ENCODE measurements at places on chromosomes 3 and 15. TPM values are rescaled to one million over a fixed set of nuclear protein-coding genes. Genes with fewer than 3 reads are reported as not detected.

Gene VEPH1
- total RNA-seq = 1.1 TPM

DNA sequence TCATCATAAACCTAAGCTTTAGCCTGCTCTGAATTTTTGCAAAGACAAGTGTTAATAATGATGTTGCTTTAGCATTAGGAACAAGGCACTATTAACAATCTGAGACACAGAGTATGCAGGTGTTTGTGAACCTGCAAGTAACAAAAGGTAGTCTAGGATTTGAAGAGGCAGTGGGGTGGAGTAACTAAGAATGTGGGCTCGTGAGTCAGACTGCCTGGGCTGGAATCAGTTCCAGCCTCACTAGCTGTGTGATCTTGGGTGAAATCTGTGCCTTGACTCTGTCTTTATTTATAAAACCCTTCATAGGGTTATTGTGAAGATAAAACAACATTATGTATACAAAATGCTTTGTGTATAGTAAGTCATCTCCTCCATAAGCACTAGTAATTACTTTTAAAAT lies 610.6 kb upstream of the CFAP20DC start:
- H3K27ac ChIP-seq = no peak overlapping the region
- no peak for DNase-seq
- no peaks in the 10 kb centered on the region for H3K36me3 ChIP-seq
- no peaks in the 10 kb centered on the region for H3K27me3 ChIP-seq

DNA sequence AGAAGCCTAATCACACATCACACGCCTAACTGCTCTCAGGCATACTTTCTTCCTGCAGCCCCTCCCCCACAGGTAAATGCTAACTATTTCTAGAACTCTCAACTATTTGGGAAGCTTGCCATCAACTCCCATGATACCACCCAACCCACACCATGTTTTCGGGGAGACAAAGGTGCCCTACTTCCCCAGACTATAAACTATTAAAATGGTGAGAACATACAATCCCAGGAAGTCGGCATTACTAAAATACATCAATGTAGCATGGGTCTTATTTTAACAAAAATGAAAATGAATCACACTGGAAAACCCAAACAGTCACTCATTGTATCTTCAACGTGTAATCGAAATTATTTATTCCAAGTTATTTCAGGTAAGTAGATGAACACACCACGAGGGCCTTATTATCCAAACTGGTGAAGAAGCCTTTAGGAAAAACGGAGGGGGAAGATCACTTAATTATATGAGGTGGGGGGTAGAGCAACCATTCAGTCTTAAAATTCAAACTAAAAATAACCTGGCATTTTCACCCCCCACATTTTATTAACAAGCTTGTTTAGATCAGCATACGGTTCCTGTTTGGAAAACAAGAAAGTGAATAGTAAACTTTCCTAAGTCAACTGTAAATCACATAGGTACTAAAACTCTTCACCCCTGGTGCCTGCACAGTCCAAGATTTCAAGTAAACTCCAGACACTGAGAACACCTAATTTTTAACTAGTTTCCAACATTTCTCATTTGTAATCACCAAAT lies 1.9 kb downstream of the TBL1XR1 start:
- H3K27me3 ChIP-seq = no peaks in the 10 kb centered on the region
- no peak overlapping the region for H3K27ac ChIP-seq
- peaks cover 3% of the 10 kb centered on the region for H3K4me1 ChIP-seq
- H3K4me3 ChIP-seq = peak overlapping the region; percentile 78

Gene CBLB
- total RNA-seq = 49.2 TPM

Gene ADAMTS9
- total RNA-seq = 38.6 TPM

Gene ZNF80
- total RNA-seq = not detected

DNA sequence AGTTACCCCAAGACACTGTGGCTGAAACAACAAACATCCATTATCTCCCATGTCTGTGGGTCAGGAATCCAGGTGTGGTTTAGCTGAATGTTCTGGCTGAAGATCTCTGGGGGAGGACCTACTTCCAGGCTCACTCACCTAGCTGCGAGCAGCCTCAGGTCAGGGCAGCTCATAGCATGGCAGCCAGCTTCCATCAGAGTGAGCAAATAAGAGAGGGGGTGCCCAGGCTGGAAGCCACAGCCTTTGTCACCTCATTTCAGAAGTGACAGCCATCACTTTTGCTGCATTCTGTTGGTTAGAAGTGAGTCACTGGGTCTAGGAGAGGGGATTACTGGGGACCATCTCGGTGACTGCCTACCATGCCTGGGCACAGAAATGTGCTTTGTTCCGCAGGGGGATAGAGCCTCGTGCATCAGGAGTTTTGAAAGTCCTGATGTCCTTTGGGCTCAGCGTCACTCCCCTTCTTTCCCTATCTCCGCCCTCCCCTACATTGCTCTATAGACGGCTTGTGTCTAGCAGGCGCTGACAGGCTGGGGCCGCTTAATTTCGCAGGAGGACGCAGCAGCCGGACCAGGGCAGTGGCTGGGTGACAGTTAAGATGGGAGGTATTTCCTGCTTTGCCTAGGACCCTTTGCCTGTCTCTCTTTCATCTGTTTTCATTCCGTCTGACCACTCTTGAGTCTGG lies 25.4 kb downstream of the TGM4 start:
- no peak for DNase-seq
- no peaks in the 10 kb centered on the region for H3K36me3 ChIP-seq
- H3K27ac ChIP-seq = no peak overlapping the region
- no peak overlapping the region for H3K4me3 ChIP-seq
- no peaks in the 10 kb centered on the region for H3K4me1 ChIP-seq

DNA sequence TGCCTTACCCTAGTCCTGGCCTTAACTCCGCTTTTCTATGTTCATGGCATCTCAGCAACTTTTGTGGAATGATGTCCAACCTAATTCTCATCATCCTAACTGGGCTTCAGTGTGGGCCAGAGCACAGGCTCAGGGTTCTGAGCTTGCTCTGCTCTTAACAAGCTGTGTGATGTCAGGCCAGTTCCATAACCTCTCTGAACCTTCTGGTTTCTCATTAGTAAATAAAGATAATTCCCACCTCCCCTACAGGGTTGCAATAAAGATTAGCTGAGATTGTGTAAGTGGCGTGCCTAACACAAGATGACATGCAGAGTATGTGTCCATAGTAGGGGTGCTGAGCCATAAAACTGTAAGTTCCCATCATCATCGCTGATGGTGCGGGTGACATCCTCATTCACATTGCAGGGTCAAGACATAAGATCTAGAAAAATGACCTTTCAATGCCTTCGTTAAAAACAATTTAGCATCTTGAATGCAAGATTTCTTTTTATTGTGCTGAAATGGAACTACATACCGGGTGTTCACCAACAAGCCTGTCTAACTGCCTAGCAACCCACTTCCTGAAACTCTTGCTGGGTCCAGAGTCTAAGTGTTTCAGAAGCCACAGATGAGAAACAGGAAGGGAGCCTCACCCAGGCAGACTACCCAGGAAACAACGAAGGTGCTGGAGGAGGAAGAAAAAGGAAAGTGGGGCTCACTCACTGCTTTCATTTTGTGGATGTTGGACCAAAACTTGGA lies 36.2 kb downstream of the CDCP1 start:
- H3K36me3 ChIP-seq = no peaks in the 10 kb centered on the region
- H3K27ac ChIP-seq = no peak overlapping the region
- no peaks in the 10 kb centered on the region for H3K27me3 ChIP-seq
- no peaks in the 10 kb centered on the region for H3K4me1 ChIP-seq
- H3K4me3 ChIP-seq = no peak overlapping the region
- no peak for DNase-seq

Gene CCRL2
- total RNA-seq = not detected

DNA sequence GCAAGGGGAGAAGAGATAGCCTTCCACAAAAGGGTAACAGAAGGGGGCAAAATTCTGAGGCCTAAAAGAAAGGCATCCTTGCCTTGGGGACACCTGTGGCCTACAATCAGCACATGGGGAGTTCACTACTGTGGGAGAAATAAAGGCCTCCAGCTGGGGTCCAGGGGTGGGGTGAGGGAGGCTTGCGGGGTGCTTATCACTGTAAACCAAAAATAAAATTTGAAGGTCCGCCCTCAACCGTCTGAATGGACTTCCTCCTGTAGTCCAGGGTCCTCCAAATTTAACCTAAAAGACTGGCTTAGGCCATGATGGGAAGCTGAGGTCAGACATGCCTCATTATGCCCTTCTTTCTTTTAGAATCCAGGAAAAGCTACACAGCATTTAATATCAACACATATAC lies 2.1 kb upstream of the POLR2M start:
- H3K27ac ChIP-seq = no peak overlapping the region
- no peak overlapping the region for H3K4me3 ChIP-seq
- no peaks in the 10 kb centered on the region for H3K27me3 ChIP-seq
- H3K4me1 ChIP-seq = peaks cover 6% of the 10 kb centered on the region
- H3K36me3 ChIP-seq = no peaks in the 10 kb centered on the region

Gene CSK
- 14.1 TPM for total RNA-seq

Gene GOLGA8S
- not detected for total RNA-seq

DNA sequence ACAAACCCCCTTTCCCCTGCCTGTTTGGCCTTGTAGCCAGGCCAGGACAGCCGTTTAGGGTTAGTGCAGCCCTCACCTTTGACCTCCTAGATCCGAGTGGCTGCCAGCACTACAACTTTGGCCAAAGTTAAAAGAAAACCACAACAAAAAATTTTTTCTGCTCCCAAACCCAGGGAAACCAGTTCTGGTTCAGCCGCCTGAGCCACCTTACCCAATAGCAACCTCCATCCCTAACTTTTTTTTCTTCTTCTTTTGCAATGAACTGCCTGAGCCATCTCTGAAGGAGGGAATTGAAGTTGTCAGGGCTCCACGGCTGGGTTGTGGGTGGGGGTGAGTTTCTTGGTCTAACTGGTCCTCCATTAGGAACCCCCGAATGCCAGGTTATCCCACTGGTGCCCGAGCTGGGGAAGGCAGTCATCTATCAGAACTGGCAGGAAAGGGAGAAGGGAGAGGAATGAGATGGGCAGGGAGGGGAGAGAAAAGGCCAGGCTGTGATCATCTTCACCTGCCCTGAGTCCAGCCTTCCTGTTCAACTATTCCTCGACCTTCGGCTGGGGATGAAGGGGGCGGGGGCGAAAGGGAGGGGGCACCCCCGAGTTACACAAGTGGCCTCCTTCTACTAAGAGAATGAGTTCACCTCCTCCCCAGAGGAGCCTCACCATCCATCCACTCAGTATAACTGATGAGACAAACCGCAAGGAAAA lies 6.2 kb upstream of the NR2F2 start:
- no peaks in the 10 kb centered on the region for H3K36me3 ChIP-seq
- peak; percentile 81 for DNase-seq
- peaks cover 6% of the 10 kb centered on the region for H3K4me1 ChIP-seq

- no peak overlapping the region for H3K27ac ChIP-seq
- no peaks in the 10 kb centered on the region for H3K36me3 ChIP-seq
Observed at GRCh38 chr15:71806452-71806931, 3.9 kb upstream of the NR2E3 start.

DNA sequence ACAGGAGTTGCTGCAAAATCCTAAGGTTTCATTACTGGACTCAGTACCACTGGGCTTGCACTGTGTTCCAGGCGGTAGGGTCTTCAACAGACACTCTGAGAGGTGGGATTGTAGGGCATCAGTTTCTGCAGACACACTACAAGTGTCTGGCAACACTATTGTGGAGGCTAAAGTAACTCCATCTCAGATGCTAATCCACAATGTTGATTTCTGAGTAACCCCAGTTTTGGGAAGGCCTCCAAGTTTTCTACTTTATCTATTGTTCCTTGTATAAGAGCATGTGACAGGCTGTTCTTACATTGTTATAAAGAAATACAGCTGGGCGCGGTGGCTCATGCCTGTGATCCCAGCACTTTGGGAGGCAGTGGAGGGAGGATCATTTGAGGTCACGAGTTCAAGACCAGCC lies 2.5 kb upstream of the ABHD5 start:
- H3K27ac ChIP-seq = no peak overlapping the region
- H3K36me3 ChIP-seq = no peaks in the 10 kb centered on the region
- H3K4me1 ChIP-seq = peaks cover 6% of the 10 kb centered on the region
- H3K4me3 ChIP-seq = no peak overlapping the region

- no peak overlapping the region for H3K4me3 ChIP-seq
- no peaks in the 10 kb centered on the region for H3K27me3 ChIP-seq
- DNase-seq = no peak
- H3K36me3 ChIP-seq = no peaks in the 10 kb centered on the region
- no peak overlapping the region for H3K27ac ChIP-seq
Observed at GRCh38 chr3:33037471-33037870, 59.5 kb downstream of the GLB1 start.

- no peak overlapping the region for H3K4me3 ChIP-seq
- H3K27me3 ChIP-seq = no peaks in the 10 kb centered on the region
- no peak overlapping the region for H3K27ac ChIP-seq
- no peaks in the 10 kb centered on the region for H3K4me1 ChIP-seq
- H3K36me3 ChIP-seq = no peaks in the 10 kb centered on the region
Observed at GRCh38 chr15:84023636-84024035, 211.9 kb upstream of the GOLGA6L4 start.

Measured in ovary (tissue), 10 donors.